ENCODE measurements at places on chromosomes 6 and 20.

DNA sequence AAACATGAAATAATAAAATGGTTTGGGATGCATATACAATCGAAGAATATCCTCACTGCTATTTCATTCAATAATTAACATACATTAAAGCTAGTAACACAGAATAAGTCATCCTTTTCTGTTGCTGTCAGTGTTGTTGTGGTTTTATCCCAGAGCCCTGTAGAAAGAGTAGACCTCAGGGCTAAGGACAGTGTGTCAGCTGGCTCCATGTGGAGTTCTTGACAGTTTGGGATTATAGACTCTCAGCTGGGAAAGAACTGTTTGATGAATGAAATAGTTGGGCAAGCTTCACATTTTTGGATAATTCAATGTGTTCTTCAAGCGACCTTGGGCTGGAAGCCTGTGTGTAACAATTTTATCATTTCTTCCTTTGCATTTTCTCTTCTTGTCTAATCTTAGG is 10.1 kb downstream of the UTRN start:
- no peak for DNase-seq

- DNase-seq, result no peak
These were observed 142.0 kb downstream of the RNASET2 start for GRCh38 chr6:166814390-166814789.

DNA sequence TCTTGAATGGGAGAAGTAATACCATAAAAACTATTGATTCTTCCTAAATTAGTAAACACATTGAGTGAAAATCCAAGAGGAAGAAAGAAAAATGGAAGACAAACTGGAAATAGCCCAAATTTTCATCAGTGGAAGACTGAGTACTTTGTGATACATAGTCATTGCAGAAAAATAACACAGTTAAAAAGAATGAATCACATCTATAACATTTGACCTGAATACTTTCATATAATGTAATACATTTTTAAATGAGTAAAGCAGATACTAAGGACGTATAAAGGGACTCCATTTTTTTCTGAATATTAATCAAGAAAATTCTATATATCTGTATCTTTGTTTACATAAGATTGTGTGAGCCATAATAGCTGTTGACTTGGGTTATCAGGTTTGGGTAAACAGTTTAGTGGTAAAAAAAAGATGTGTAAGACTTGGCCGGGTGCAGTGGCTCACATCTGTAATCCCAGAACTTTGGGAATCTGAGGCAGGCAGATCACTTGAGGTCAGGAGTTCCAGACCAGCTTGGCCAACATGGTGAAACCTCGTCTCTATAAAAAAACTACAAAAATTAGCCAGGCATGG is 4.3 kb upstream of the SLC17A2 start:
- DNase-seq, result no peak

DNA sequence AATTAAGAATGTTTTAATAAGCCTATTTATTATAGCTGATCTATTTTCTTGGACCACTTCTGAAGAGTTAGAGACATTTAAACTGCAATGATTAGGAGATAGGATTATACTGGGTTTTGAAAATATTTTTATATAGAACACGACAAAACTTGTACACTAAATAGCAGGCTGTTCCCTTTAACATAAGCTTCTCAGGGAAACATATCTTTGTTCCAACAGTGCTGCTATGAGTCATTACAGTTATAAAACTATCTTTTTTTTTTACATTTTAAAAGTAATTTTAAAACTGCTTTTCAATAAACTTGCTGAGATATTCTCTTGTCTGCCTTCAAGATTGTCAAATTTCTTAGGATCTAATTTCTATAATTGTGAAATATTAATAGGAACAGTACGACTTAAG is 389.1 kb downstream of the ARHGAP18 start:
- no peak for DNase-seq

GRCh38 chr20:10454151-10454750 is 19.1 kb downstream of the SLX4IP start:
- no peak for DNase-seq

GRCh38 chr20:20012541-20012940 is 4.6 kb upstream of the NAA20 start:
- no peak for DNase-seq

DNA sequence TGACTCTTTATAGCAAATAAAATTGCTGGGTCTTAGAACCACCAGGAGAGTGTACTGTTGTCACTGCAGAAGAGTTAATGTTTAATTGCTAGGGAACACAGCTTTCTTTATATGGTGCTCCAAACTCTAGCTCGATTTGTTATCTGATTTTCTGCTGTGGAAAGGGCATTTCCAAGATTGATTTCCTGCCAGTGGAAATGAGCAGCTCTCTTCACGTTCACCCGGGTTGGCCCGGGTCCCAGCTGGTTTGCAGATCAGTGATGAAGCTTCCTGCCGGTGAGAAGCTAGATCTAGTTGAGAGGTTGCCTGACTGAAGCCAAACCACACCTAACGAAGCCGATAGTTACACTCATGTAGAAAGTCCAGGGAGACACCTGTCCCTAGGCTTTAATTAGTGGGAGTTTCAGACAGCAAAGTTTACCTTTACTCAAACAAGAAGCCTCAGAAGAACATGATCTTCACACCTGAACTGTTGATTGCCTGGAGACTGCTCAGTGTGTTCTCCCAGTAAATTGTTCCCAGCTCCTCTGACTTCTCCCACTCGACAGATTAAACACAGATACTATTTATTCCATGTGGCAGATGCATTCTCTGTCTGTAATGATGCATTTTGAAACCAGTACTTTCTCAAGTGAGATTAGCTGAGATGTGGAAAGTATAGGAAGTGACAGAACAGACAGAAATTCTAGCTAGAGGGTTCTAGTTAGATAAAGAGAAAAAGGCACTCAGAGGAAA is 27.8 kb downstream of the PAQR8 start:
- no peak for DNase-seq

DNA sequence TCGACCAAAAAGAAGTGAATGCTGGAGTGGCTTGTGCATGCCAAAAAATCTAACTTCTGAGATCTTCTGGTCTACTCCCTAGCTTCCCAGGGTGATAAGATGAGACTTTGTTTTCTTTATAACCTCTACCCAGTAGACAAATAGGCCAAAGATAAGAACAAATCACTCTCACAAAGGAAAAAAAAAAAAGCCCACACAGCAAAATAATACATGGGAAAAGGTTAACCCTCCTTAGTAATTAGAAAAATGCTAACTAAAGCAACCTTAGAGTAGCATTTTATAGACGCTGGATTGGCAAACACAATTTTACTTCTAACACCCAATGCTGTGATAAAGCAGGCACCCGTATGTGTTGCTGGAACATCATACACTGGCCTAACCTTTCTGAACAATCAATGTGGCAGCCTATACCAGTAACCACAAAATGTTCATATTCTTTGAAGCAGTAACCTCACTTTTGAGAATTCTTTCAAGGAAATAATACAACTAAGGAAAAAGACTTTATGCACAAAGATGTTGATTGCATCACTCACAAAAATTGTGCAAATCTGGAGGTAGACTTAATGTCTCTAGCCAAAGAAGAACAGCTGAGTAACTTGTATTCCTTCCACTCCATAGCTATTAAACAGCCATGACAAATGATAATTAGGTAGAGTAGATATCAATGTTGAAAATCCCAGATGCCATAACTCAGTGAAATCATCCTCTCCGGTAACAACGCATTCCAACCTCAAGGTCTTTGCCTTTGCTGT is 116.3 kb upstream of the QKI start:
- no peak for DNase-seq

- no peak for DNase-seq
These were observed 557.2 kb downstream of the EYS start for GRCh38 chr6:65149841-65150240.

- no peak for DNase-seq
These were observed 187.9 kb upstream of the ECI2 start for GRCh38 chr6:4323322-4323721.

DNA sequence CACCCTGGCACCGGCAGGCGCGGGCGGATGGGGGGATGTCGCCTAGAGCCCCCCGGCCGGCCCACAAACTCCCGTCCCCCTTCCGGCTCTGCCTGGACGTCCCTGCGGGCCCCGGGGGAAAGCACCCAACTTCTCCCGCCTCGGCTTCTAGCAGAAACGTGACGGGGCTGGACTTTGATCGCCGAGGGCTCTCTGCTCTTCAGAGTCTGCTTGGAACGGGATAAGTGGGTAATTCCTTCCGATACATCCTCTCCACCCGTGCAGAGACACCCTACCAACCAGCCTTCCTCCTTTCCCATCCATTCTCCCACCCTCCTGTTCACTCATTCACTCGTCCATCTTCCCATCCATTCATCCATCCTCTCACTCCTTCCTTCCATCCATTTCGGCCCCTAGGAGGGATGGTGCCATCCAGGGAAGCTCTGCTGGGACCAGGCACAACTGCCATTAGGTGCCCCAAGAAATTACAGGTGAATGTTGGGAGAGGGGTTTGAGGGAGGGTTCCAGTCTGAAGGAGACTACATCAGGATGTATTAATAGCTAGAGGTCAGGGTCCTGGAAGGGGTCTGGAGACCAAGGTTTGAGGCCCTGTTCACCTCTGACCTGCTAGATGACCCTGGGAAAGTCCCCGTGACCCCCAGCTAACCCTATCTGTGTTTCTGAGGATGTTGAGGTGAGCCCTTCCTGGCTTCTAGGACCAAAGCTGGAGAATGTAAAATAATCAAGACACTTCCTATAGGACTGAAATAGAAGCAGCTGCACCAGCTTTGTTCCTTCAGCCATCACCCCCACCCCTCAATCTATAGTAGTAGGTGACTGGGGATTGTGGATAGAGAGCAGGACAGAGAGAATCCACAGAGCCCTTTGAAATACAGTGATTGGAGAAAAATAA is 538 bp downstream of the TTLL9 start:
- DNase-seq, result no peak

- DNase-seq, result no peak
These were observed 48.2 kb downstream of the ARHGAP18 start for GRCh38 chr6:129661536-129662405.

GRCh38 chr6:44538807-44539201 is 151.3 kb downstream of the CDC5L start:
- no peak for DNase-seq

GRCh38 chr20:1119524-1119923 is 1.1 kb downstream of the PSMF1 start:
- DNase-seq, result no peak

DNA sequence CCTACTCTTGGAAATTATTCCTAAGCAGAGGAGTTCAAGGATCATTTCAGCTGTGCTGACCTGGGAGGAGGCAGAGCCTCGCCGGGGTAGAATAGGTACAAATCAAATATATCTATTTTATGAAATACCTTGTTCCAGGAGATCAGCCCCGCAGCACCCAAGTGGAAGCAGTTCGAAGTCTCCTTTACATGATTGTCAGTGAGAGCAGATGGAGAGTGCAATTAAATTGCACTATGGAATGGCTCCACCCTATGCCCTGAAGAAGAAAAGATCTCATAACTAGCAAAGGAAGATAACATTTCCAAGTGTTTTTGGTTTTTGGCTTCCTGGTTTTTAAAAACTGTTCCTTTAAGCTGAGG is 31.4 kb downstream of the DUSP22 start:
- DNase-seq, result no peak

DNA sequence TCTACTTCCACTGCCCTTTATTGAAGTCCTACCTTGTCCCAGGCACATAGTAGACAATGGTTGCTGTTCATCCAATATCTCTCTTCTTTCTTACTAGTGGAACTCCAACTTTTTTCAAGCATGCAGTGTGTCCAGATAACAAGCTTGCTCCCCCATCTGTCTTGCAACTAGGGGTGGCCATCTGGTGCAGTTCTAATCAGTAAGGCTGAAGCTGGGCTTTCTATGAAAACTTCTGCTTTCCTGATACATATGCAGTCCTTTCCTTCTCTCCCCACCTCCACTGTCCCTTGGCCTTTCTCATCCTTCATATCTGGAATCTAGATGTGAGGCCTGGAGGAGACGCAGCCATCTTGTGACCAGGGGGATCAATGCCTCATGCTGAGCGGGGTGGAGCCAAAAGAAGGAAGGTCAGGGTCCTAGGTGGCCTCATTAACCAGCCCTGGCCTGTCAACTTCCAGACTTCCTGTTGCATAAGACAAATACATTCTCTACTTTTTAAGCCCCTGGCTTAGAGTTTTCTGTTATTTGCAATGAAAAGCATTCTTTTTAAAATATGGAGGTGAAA is 59.6 kb upstream of the ZFP64 start:
- DNase-seq, result no peak

DNA sequence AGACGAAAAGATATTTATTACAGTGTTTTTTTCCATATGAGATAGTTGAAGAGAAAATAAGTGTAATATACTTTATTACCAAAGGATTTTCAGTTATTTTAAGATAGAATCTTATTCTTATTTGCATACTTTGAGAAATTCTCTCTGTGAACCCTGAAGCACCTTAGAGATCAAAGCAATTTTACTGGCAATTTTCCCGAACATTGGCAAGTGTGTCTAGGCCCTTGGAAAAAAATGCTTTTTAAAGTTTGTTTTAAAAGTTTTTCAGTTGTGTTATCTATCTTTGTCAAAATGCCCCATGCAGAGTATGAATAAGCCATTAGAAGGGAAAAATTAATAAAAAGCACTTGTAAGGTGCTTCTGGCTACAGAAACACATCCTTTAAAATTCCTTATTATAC is 276.8 kb upstream of the HSF2 start:
- DNase-seq, result no peak

DNA sequence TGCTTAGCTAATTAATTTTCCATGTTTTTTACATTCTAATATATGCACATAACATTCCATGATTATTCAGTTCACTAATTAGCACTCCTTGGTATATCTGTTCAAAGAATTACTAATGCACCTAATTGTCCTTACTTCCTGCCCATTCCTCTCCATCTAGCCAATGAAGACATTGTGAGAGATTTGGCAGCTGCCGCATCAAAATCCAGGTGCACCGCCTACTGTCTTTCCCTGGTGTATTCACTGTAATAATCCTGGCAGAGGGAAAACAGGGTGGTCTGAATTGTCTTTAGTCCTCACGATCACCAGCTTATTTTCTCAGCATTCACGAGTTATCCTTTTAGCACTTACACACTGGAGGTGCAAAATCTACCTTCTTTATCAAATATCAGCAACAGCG is 61.0 kb upstream of the SCGN start:
- no peak for DNase-seq

GRCh38 chr6:37531026-37531425 is 31.3 kb upstream of the CCDC167 start:
- DNase-seq, result no peak

- no peak for DNase-seq
These were observed 60.1 kb downstream of the PHACTR3 start for GRCh38 chr20:59664421-59664941.

DNA sequence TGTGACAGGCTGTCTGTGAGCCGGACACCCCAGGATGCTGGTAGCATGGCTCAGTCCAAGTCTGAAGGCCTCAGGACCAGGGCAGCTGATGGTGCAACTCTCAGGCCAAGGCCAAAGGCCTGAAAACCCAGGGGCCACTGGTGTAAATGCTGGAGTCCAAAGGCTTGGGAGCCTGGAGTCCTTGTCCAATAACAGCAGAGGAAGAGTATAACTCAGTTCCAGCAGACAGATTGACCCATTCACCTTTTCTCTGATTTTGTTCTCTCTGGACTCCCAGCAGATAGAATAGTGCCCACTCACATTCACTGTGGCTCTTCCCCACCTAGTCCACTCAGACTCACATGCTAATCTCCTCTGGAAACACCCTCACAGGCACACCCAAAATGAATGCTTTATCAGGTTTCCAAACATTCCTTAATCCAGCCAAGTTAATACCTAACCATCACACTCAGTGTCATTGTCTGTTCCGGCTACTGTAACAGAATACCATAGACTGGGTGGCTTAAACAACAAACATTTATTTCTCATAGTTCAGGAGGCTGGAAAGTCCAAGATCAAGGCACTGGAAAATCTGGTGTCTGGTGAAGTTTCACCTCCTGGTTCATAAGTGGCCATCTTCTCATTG is 5.0 kb upstream of the TRAF3IP2 start:
- no peak for DNase-seq

- DNase-seq, result no peak
These were observed 85.3 kb downstream of the PTPN1 start for GRCh38 chr20:50595433-50595895.
